ENCODE measurements at places on chromosomes 2 and 18.

GRCh38 chr2:95760806-95761525, 169.2 kb downstream of the TRIM43 start:
- DNase-seq: no peak

DNA sequence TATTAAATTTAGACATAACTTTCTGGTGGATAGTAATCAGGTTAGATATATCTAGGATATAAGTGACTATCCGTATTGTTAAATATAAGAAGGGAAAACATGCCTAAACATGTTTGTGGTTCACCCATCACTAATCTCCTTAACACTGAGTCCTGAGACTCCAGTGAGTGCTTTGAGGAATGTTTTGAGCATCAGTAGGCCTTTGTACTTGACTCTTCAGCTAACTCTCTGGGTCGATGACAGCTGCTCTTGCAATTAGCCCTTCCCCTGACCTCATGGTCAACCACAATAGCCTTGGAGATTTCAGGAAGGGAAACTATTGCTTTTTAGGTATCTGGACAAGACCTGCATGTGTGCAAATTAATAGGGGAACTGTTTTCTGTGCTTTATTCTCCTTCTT, 716.8 kb downstream of the EPHA4 start:
- DNase-seq: no peak

- DNase-seq: no peak
These were observed 25.6 kb downstream of the CDC42EP3 start for GRCh38 chr2:37645836-37646235.

DNA sequence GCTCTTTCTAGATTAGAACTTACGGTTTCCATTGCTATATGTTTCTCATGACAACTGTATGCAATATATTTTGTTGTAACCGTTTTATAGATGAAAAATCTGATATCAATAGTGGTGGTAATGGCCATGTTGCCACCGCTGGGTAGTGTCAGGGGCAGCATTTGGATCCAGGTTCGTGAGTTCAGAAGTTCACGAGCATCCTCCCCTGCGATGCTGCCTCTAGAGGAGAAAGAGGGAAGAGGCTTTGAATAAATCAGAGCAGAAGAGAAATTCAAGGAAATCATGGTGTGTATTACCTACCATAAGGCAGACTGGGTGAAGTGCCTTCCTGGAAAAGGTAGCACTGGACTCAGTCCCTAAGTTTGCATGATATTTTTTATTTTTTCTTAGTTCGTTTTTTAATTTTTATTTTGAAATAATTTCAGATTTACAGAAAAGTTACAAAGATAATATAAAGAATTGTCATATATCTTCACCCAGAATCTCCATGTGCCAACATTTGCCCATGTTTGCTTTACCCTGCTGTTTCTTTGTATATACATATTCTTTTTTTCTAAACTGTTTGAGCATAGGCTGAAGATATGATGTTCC, 3.3 kb upstream of the ZBTB7C start:
- no peak for DNase-seq

DNA sequence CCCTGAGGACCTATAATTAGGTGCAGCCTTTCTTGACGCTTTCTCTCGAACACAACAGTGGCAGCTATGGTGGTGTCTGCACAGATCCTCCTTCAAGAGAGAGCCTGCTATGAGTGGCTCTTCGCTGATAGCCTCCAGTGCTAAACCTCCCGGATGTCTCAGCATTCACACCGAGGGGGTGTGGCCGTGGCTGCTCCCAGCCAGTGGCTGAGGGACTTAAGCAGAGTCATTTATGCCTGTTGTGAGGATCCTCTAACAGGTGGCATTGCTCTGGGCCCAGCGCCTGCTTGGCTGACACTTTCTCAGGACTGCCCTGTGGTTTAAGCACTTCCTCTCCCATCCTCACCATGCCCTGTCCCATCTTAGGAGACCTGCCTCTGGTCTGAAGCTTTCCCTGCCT, 592.0 kb upstream of the LRRTM1 start:
- DNase-seq: no peak

DNA sequence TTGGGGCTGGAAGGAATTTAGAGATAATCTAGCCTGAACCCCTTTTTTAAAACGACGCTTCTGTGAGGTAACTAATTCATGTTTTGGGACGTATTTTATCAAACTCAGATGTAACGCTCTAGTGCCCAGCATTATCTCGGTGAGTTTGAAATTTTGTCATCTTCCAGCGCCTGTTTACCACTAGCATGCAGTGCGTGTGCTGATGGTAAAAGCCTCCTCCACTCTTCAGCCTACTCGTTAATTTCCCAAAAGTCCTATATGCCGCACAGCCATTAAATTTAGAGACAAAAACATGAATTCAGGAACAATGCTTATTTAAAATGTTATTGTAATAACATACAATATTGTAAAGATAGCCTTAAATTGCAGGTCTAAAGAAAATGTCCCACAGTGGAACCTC, 2.8 kb downstream of the ZCCHC2 start:
- DNase-seq: no peak

- DNase-seq: no peak
These were observed 94.2 kb downstream of the PTPN4 start for GRCh38 chr2:119853777-119854399.

- DNase-seq: no peak
These were observed 416.5 kb downstream of the SLC4A3 start for GRCh38 chr2:220043990-220044335.

- DNase-seq: no peak
These were observed 44.2 kb downstream of the ARID5A start for GRCh38 chr2:96580771-96581170.

DNA sequence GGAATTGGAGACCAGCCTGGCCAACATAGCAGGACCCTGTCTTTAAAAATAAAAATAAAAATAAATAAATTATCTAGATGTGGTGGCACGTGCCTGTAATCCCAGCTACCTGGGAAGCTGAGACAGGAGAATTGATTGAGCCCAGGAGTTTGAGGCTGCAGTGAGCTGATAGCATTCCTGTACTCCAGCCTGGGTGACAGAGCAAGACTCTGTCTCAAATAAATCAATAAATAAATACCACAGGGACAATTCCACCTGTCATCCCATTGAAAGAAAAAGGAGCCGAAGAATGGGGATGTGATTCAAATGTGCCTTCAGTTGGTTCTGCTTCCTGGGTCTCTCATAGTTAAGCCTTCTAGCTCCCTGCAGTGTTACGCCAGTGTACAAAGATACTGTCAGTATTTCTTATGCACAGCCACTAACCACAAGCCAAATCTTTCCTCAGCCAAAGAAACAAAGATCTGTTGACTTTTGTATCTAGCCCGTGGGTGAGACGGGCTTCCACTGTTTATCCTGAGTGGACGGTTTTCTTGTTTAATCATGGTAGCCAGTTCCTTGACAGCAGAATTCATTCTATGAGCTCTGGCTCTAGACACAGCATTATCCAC, 12.6 kb downstream of the LGALSL start:
- DNase-seq: no peak

All from left renal cortex interstitium (tissue), 4 donors.